ENCODE measurements at places on chromosomes 4 and X.

GRCh38 chr4:154960476-154960875 is 179.4 kb downstream of the RBM46 start:
- peaks cover under 1% of the 10 kb centered on the region for H3K27me3 ChIP-seq
- H3K4me1 ChIP-seq: no peaks in the 10 kb centered on the region
- DNase-seq: no peak
- no peaks in the 10 kb centered on the region for H3K36me3 ChIP-seq
- H3K4me3 ChIP-seq: no peak overlapping the region

DNA sequence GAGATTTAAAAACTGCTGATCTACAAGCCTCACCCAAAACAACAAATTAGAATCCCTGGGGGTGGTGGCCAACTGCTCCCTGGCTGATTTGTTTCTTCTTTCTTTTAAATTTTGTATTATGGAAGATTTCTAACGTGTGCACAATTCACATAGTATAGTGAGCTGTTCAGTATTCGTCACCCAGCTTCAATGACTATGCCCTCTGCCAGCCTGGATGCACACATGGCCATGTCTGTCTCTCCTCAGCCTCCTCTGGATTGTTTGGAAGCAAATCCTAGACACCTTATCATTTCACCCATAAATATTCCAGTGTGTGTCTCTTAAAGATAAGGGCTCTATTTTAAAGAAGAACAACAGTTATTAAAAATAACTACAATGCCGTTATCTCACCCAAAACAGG is 61.9 kb downstream of the PDGFRA start:
- no peaks in the 10 kb centered on the region for H3K27me3 ChIP-seq
- no peaks in the 10 kb centered on the region for H3K4me1 ChIP-seq
- DNase-seq: no peak

- no peaks in the 10 kb centered on the region for H3K27me3 ChIP-seq
- no peaks in the 10 kb centered on the region for H3K36me3 ChIP-seq
- no peak overlapping the region for H3K27ac ChIP-seq
- H3K4me3 ChIP-seq: no peak overlapping the region
- H3K4me1 ChIP-seq: no peaks in the 10 kb centered on the region
- DNase-seq: no peak
Observed at GRCh38 chr4:11724731-11725130, 296.0 kb upstream of the HS3ST1 start.

- no peaks in the 10 kb centered on the region for H3K36me3 ChIP-seq
- no peak overlapping the region for H3K27ac ChIP-seq
- no peaks in the 10 kb centered on the region for H3K4me1 ChIP-seq
- no peak overlapping the region for H3K4me3 ChIP-seq
Observed at GRCh38 chrX:10749113-10749512, 128.7 kb upstream of the MID1 start.

GRCh38 chr4:139833151-139833910 is 167.7 kb downstream of the MGST2 start:
- H3K27ac ChIP-seq: peak overlapping the region; percentile 73
- H3K4me3 ChIP-seq: no peak overlapping the region
- no peak for DNase-seq

GRCh38 chr4:69910016-69910782 is 20.7 kb upstream of the CSN1S1 start:
- no peak overlapping the region for H3K27ac ChIP-seq
- H3K27me3 ChIP-seq: peaks cover 3% of the 10 kb centered on the region
- no peak overlapping the region for H3K4me3 ChIP-seq
- H3K36me3 ChIP-seq: no peaks in the 10 kb centered on the region

DNA sequence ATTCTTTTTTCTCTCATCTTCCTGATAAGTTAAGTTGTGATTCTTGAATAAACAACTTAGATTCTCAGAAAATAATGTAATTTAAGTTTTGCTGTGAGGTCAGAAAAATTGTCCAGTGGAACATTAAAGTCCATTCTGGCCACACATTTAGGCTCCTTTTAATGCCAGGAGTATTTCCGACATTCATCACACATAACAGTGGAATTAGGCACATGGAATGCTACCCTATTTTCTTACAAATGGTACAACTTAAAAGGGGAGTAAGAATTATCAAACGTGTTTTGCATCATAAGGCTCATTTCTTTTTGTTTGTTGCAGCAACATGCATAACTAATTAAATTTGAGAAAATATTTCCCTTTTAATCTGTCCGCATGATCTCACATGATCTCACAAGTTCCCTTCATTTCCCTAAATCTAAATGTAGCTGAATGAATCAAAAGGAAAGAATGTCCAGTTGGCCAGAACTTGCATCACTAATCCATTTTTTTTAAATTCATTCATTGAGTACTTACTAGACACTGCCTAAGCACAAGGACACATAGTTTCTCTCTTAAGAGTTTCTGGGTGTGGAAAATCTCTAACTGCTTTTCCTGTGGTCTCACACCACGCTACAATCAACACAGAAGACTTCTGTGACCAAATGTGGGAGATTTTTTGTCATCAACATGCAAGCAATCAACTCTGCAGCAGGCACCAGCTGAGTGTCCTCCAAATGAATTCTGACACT is 22.0 kb downstream of the SPARCL1 start:
- H3K4me3 ChIP-seq: no peak overlapping the region
- no peaks in the 10 kb centered on the region for H3K36me3 ChIP-seq
- H3K4me1 ChIP-seq: no peaks in the 10 kb centered on the region
- no peaks in the 10 kb centered on the region for H3K27me3 ChIP-seq

DNA sequence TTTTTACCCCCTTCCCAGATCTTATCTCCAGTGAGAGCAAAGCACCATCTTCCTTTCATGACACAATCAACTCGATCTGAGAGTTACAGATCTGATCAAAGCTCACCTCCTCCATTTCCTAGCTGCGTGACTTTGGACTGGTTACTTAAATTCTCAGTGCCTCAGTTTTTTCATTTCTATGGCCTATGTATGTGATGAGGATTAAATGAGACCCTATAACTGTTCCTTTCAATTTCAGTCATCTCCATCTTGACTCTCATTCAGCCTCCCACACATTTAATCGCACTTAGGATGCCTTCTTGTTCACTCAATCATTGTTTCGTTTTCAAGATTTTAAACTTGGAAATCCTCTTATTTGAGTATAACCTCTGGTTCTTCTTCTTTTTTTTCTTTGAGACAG is 20.1 kb upstream of the CXCR3 start:
- no peak overlapping the region for H3K4me3 ChIP-seq
- H3K36me3 ChIP-seq: no peaks in the 10 kb centered on the region
- no peak overlapping the region for H3K27ac ChIP-seq
- H3K4me1 ChIP-seq: no peaks in the 10 kb centered on the region
- no peak for DNase-seq

GRCh38 chr4:156962528-156962974 is 9.0 kb downstream of the PDGFC start:
- no peaks in the 10 kb centered on the region for H3K36me3 ChIP-seq
- H3K4me1 ChIP-seq: no peaks in the 10 kb centered on the region
- H3K27me3 ChIP-seq: no peaks in the 10 kb centered on the region
- H3K27ac ChIP-seq: peak overlapping the region; percentile 67
- DNase-seq: no peak

- H3K27me3 ChIP-seq: no peaks in the 10 kb centered on the region
- no peaks in the 10 kb centered on the region for H3K4me1 ChIP-seq
- no peaks in the 10 kb centered on the region for H3K36me3 ChIP-seq
- DNase-seq: no peak
- no peak overlapping the region for H3K27ac ChIP-seq
- H3K4me3 ChIP-seq: no peak overlapping the region
Observed at GRCh38 chrX:22397566-22397965, 124.9 kb downstream of the CBLL2 start.

- no peak for DNase-seq
- H3K4me1 ChIP-seq: no peaks in the 10 kb centered on the region
- no peak overlapping the region for H3K4me3 ChIP-seq
- peaks cover 15% of the 10 kb centered on the region for H3K36me3 ChIP-seq
Observed at GRCh38 chrX:103373581-103373980, 2.8 kb upstream of the BEX3 start.
